ENCODE measurements at places on chromosomes 2 and 18.

- no peak overlapping the region for H3K27ac ChIP-seq
- peaks cover 14% of the 10 kb centered on the region for H3K4me1 ChIP-seq
- H3K4me3 ChIP-seq = no peak overlapping the region
- no peak for DNase-seq
Observed at GRCh38 chr2:16013359-16013911, 73.1 kb downstream of the MYCN start.

- no peak for DNase-seq
- no peaks in the 10 kb centered on the region for H3K27me3 ChIP-seq
- peaks cover 7% of the 10 kb centered on the region for H3K4me1 ChIP-seq
- H3K4me3 ChIP-seq = no peak overlapping the region
- no peak overlapping the region for H3K27ac ChIP-seq
- H3K36me3 ChIP-seq = no peaks in the 10 kb centered on the region
Observed at GRCh38 chr2:150429384-150429961, 58.0 kb downstream of the RND3 start.

DNA sequence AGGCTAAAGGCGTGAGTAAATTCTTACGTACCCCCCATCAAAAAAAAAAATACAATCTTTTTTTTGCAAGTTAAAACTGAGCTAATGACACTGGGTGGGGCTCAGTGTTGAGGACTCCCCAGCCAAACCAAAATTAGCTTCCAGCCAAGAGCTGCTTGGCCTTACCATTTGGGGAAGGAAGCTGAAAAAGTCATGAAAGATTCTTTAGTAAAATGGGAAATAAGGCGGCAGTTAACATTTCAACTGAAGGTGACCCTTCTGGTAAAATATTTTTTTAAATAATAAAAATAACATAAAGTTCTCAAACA is 16.4 kb downstream of the SMAD7 start:
- H3K27ac ChIP-seq = no peak overlapping the region
- no peaks in the 10 kb centered on the region for H3K27me3 ChIP-seq
- H3K4me1 ChIP-seq = peaks cover 63% of the 10 kb centered on the region
- DNase-seq = no peak
- no peaks in the 10 kb centered on the region for H3K36me3 ChIP-seq

GRCh38 chr18:64850791-64851190 is 701.9 kb upstream of the LINC00305 start:
- no peaks in the 10 kb centered on the region for H3K27me3 ChIP-seq
- no peak overlapping the region for H3K4me3 ChIP-seq
- H3K4me1 ChIP-seq = no peaks in the 10 kb centered on the region
- H3K36me3 ChIP-seq = no peaks in the 10 kb centered on the region

- H3K27me3 ChIP-seq = no peaks in the 10 kb centered on the region
- H3K36me3 ChIP-seq = no peaks in the 10 kb centered on the region
- H3K4me1 ChIP-seq = no peaks in the 10 kb centered on the region
- no peak overlapping the region for H3K4me3 ChIP-seq
Observed at GRCh38 chr2:154125891-154126290, 254.2 kb downstream of the GALNT13 start.
